Globus pallidus (tissue), 1 donor: ENCODE measurements at places on chromosomes 7 and 10.

DNA sequence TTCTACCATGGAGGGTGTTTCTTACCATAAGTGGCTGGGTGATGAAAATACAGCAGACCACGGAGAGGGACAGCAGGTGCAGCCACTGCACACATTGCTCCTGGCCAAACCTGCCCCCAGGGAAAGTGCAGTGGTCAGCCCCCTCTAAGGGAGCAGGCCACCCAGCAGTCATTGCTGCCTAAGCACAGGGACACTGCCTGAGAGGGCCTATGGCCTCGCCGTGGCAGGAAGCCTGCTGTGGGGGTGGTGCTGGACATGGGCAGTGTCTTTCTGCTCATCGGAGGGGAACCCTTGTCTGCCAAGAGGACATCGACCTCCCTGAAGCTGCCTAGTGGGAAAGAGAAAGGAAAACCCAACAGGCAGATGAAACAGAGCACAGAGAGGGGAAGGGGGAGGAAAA, 118.3 kb downstream of the PKD1L1 start:
- DNase-seq: no peak

DNA sequence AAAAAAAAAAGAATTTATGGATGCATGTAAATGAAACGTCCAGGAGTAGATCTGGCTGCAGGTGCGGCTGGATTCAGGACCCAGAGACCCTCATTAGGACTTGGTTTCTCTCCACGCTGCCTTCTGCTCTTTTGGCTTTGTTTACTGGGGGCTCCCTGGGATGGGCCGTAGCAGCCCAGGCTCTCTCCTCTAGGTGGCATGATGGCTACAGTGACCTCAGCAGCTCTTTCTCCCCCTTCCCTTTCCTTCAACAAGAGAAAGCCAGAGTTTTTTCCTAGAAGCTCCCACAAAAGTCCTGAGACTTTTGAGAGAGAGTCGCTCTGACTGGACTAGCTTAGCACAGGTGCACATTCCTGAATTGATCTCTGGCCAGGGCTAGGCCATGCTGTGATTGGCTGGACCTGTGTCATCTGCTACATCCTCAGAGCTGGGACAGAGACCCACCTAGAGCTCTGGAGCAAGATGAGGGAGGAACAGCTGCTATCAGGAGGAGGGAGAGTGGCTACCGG, 67.8 kb upstream of the PDCD4 start:
- DNase-seq: peak; percentile 77

- DNase-seq: peak; percentile 97
Observed at GRCh38 chr10:15168786-15169554, 477 bp upstream of the NMT2 start.

- DNase-seq: no peak
Observed at GRCh38 chr10:27369880-27370279, 129.3 kb upstream of the ACBD5 start.

DNA sequence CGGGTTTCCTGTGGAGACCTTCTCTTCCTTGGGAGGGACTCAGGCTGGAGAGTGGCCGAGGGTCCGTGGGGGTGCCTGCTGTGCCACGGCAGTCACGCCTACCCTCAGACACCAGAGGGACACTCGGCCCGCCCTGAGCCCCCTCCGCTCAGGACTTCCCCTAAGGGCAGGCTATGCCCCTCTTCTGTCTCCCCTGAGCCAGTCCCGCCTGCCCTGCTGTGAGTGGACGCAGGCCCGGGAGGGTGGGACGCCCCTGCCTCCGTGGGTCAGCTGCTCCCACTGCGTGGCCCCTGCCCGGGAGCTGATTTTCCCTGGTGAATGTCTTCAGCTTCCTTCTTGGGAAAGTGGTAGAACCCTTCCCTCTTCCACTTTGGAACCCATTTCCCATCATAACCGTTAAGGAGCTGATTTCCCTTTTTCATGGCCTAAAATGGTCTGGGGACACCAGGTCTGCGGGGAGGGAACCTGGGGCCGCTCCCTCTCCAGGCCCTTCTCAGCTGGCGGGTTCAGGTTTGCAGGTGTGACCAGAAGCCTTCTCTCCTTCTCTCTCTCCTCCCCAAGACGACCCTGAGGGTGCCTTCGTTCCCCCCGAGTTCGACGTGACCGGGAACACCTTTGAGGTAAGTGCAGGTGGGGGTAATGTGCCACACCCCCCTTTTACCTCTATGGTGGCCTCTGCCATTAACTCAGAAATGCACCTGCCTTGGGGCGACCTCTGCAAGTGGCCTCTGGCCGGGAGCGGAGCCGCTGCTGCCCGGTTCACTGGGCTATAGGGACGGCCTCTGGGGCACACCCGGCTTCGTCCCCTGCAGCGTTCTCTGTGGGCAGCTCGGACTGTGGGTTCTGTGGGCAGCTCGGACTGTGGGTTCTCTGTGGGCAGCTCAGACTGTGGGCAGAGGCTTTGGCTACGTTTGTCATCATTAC, 7.9 kb downstream of the KNDC1 start:
- no peak for DNase-seq

GRCh38 chr10:79403441-79404230, 41.8 kb downstream of the ZCCHC24 start:
- DNase-seq: peak; percentile 95
